ENCODE measurements at places on chromosomes 16 and 17.

DNA sequence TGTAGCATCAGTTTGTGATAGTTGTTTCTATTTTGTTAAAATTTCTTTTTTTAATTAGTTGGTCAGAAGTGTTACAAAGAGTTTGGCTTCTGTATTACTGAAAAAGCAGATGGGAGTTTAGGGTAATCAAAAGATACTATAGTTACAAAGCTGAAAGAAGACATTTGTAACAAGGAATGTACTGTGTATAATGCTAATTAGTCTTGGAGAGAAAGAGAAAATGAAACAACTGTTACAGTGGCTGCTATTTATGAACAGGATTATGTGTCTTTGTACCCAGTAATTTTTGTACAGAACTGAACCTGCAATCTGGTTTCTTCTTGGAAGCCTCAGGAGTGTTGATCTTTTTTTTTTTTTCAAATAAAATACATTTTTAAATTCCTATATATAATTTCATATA lies 14.3 kb downstream of the GDPD1 start:
- H3K4me1 ChIP-seq, result no peaks in the 10 kb centered on the region
- H3K27ac ChIP-seq, result no peak overlapping the region
- H3K27me3 ChIP-seq, result no peaks in the 10 kb centered on the region
- H3K36me3 ChIP-seq, result peaks cover 4% of the 10 kb centered on the region

DNA sequence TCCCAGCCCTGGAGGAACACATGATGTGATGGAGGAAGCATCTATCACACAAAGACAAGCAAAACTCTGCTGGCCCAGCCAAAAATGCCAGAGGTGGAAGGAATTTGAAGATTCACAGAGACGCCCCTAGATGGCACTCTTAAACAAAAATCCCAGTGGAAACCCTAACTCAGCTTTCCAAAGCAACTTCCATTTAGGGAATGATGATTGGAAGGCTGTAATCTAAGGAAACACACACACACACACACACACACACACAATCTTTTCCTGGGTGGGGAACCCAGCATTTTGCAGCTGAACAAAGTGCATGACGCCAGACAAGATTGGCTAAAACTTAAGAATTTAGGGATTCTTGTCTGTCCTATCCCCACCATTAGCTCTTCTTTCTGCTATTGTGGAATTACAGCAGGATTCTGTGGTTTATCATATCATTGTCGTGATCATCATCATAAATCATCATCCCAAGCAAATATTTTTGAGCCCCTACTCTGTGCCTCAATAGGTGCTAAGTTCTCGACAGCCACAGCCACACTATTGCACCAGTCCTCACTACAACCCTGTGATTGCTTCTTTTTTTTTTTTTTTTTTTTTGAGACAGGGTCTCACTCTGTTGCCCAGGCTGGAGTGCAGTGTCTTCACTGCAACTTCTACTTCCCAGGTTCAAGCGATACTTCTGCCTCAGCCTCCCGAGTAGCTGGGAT lies 1.6 kb upstream of the LDAF1 start:
- no peak for DNase-seq
- H3K27me3 ChIP-seq, result no peaks in the 10 kb centered on the region
- H3K36me3 ChIP-seq, result no peaks in the 10 kb centered on the region
- H3K4me1 ChIP-seq, result peaks cover 13% of the 10 kb centered on the region

GRCh38 chr17:2780256-2780655 lies 16.0 kb upstream of the RAP1GAP2 start:
- no peak overlapping the region for H3K27ac ChIP-seq
- H3K27me3 ChIP-seq, result peaks cover 46% of the 10 kb centered on the region
- no peak for DNase-seq
- peaks cover 3% of the 10 kb centered on the region for H3K36me3 ChIP-seq
- no peak overlapping the region for H3K4me3 ChIP-seq

DNA sequence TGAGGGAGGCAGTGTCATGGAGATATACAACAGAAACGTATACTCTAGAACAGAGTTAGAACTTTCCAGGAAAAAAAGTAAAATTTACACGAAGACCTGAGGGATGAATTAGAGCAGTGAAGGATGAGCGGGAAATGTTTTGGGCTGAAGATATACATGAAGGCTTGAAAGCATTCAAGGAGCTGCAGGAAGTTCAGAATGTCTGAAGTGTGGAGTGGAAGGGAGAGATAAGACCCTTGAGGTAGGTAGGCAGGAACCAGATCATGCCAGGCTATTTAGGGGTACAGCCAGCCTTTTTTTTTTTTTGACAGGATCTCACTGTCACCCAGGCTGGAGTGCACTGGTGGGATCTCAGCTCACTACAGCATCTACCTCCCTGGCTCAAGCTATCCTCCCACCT lies 3.2 kb upstream of the NLK start:
- no peak overlapping the region for H3K27ac ChIP-seq
- DNase-seq, result no peak
- peaks cover 15% of the 10 kb centered on the region for H3K36me3 ChIP-seq

DNA sequence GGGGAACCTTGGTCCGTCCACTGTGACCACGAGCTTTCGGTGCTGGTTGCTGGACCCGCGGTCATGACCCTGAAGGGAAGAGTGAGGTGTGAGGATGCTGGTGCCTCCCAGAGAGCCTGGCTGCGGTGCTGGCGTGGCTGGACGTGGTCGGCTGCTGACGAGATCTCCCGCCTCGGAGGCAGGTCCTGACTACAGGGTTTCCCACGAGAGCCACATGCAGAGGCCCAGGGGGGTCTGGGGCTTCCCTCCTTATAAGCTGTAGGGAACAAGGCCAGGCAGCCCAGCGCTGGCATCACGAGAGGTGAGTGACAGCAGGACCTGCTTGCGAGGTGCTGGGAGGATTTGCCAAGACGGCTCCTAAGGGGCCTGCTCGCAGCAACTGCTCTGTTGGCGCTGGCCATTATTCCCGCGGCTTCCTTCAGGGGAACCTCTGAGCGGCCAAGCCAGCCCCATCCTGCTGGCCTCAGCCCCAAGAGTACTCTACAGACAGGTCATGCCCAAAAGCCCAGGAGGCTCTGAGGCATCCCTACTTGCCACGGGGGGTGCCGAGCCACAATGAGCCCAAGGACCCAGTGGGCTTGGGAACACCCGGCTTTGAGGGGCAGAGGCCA lies 134.8 kb downstream of the FOXL1 start:
- H3K4me1 ChIP-seq, result no peaks in the 10 kb centered on the region
- H3K27me3 ChIP-seq, result peaks cover 58% of the 10 kb centered on the region
- no peak overlapping the region for H3K4me3 ChIP-seq
- no peaks in the 10 kb centered on the region for H3K36me3 ChIP-seq
- no peak for DNase-seq
- H3K27ac ChIP-seq, result no peak overlapping the region

DNA sequence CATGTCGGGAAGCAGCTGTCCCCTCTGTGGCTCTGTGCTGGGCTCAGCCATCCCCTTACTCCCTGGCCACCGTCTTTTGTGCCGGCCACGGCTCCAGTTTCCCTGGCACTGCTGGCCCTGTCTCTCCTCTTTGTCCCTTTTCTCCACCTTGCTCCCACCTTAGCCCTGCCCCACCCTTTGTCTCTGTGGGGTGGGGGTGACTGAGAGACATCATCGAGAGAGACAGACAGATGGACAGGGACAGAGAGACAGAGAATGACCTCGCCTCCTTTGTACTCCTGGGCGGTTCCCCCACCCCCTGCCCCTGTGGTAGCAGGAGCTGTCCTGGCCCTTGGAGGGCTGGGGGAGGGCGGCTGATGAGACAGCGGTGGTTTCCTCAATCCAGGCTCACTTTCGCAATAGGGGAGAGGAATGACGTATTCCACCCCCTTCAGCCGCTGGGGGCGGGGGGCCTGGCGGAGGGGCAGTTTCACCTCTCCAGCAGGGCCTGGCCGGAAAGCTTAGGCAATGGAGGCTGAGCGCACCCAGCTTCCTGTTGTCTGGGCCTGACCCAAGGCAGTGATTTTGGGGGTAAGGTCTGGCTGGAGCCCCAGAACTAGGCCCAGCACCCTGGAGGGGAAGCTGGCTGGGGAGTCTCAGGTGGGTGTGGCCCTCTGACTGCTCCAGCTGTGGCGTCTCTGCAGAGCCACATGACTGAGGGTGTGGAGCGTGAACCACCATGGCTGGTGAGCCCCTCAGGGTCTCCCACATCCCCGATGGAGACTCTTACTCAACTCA lies 7.3 kb downstream of the FMNL1 start:
- peak; percentile 86 for DNase-seq
- peaks cover 76% of the 10 kb centered on the region for H3K4me1 ChIP-seq
- H3K27me3 ChIP-seq, result no peaks in the 10 kb centered on the region
- H3K27ac ChIP-seq, result peak overlapping the region; percentile 100

- no peak overlapping the region for H3K4me3 ChIP-seq
- H3K36me3 ChIP-seq, result no peaks in the 10 kb centered on the region
- no peak for DNase-seq
- H3K27ac ChIP-seq, result no peak overlapping the region
- H3K27me3 ChIP-seq, result no peaks in the 10 kb centered on the region
- H3K4me1 ChIP-seq, result no peaks in the 10 kb centered on the region
Observed at GRCh38 chr16:9055661-9056060, 35.8 kb upstream of the HAPSTR1 start.

DNA sequence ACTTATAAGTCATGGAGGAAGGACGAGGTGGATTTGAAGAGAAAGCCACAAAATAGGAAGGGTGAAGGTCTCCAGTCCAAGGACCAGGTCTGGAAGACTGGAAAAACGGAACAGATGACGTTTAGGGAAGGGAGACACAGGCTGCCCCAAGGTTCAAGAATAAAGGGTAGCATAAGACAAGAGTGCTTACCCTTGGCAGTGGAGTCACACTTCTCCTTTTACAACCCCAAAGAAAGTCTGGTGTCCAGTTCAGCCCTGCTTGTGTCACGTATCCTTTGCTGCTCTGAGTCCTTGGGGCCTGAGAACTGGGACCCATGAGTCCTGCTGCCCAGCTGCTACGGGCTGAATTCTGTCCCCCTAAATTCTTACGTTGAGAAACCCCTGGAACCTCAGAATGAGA lies 13.0 kb upstream of the GGA2 start:
- H3K27ac ChIP-seq, result peak overlapping the region; percentile 51
- H3K4me1 ChIP-seq, result no peaks in the 10 kb centered on the region
- DNase-seq, result no peak
- no peaks in the 10 kb centered on the region for H3K27me3 ChIP-seq

DNA sequence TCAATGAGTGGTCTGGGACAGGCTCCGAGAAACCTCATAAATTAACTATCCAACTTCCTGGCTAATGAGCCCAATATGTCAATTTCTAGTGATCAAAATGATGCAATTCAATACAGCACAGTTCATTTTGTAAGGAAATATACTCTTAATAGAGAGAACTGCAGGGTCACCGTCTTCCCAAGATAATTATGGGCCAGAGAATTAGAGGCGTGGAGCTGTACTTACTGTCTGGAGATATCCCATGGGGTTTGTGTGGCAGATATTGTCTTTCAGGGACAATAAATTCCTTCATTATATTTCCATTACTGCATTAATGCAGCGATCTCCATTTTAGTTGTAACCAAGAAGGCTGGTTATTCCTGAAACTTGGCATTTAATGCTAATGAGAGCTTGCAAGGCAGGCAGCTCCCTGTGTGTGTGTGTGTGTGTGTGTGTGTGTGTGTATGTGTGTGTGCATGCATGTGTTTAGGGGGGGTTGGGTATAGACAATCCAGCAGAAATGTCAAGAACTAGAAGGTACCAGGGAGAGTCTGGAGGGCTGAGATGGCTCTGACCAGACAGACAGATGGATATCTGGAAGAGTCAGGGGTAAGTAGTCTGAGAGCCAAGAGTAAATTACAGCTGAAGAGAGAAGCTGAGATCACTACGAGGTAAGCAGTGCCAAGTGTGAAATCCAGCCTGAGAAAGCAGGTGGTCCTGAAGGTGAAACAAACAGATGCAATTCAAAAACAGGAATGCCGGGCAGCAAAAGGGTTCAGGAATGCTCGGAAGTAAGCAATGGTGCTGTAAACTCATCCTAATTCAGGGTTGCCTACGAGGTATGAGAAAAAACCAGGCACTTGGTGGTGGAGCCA lies 393.0 kb downstream of the CA10 start:
- H3K27ac ChIP-seq, result no peak overlapping the region
- no peak overlapping the region for H3K4me3 ChIP-seq

- peaks cover 24% of the 10 kb centered on the region for H3K4me1 ChIP-seq
- peak overlapping the region; percentile 77 for H3K4me3 ChIP-seq
- peaks cover 9% of the 10 kb centered on the region for H3K36me3 ChIP-seq
- H3K27ac ChIP-seq, result peak overlapping the region; percentile 95
Observed at GRCh38 chr17:17792551-17793377, 44.0 kb downstream of the SREBF1 start.

DNA sequence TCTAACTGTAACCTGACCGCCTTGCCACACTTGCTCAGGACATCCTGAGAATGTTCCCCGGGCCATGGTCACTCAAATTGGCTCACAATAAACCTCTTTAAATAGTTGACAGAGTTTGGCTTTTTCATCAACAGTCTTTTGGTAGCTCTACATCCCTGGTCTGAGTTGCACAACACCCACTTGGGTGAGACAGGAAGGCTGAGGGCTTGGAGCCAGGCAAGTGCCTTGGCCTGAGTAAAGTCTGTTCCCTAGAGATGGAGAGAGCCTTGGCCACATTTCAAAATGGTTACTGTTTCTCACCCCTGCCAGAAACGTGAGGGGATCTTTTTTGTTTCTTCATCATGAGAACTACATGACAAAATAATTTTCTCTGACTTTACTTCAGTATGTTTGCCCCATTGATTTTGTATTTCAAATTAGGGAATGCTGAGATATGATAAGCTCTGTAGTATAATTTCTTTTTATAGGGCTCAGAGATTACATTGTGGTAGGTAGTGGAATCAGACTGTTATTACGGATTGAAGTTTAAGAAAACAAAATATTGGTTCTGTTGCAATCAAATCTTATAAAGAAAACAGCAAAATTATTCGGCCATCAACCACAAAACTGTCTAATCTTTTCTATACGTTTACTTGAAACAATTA lies 53.9 kb upstream of the NETO2 start:
- no peak overlapping the region for H3K4me3 ChIP-seq
- DNase-seq, result no peak
- no peaks in the 10 kb centered on the region for H3K27me3 ChIP-seq
- H3K36me3 ChIP-seq, result no peaks in the 10 kb centered on the region
- no peaks in the 10 kb centered on the region for H3K4me1 ChIP-seq

DNA sequence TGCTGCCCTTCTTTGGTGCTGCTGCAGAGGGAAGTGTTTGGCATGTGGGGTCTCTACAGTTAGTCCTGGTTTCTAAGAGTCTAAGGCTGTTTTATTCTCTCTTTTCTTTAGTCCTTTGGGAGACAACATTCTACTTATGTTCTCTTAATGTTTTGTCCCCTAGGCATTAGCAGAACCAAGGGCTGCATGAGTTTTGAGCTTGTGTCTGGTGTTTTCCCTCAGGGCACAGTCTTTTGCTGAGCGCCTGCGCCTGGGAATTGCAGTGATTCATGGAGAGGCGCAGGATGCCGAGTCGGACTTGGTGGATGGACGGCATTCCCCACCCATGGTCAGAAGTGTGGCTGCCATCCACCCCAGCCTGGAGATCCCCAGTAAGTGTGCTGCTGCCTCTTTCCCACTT lies 41.1 kb upstream of the SLC5A10 start:
- DNase-seq, result no peak
- peaks cover 66% of the 10 kb centered on the region for H3K36me3 ChIP-seq
- H3K27ac ChIP-seq, result no peak overlapping the region
